ENCODE measurements at places on chromosomes 1 and 21. TPM values are rescaled to one million over a fixed set of nuclear protein-coding genes. Genes with fewer than 3 reads are reported as not detected.
A peak's percentile ranks its signal among the peaks of the same experiment; 100 is the strongest.

CELA2A gene
- total RNA-seq: not detected

KAZN gene
- total RNA-seq: 30.3 TPM

CA14 gene
- total RNA-seq: not detected

GOLT1A gene
- not detected for total RNA-seq

CRABP2 gene
- 1.3 TPM for total RNA-seq

SPRR2G gene
- total RNA-seq: not detected

MAP10 gene
- total RNA-seq: 2.4 TPM

LAMB3 gene
- total RNA-seq: 5.1 TPM

TMEM82 gene
- not detected for total RNA-seq

IL24 gene
- not detected for total RNA-seq

GJA9 gene
- not detected for total RNA-seq

LPAR3 gene
- total RNA-seq: 1.1 TPM

LENEP gene
- not detected for total RNA-seq

DNA sequence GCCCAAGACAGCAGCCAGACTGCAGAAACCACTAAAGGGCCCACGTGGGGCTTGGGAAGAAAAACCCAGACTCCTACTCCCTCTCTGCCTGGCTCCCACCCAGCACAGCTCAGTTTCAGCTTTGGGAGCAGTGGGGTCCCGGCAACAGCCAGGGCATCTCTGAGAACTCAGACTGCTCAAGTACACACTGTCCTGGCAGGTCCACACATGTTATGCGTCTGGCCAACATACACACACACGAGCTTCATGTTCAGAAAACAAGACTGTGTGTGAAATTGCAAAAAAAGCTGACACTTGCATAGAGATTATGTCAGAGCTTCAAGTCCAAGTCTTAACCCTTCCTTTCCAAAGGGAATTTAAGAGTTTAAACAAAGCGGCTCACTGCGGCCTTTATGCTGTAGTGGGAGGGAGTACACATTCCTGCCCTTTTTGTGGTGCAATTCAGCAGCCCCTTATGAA lies 136.6 kb upstream of the CD34 start:
- peak; percentile 80 for DNase-seq

GRCh38 chr21:35737899-35738346 lies 322.4 kb downstream of the SETD4 start:
- no peak for DNase-seq

DNA sequence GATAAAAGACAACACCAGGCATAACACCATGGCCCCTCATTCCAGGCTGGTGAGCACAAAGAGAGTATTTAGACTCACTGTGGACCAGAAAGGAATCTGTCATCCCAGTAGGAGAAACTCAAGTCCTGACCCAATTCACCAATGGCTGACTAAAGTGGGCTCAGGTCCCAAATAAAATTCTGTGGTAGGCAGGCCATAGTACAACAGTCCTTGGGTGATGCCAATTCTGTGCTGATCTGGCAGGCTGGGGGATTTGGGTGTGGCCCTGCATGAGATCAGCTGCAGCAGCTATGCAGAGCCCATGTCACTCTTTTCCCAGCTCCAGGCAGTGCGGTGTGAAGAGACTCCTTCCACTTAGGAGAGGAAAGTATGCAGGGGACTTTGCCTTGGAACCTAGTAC lies 245.1 kb downstream of the LBR start:
- no peak for DNase-seq

GRCh38 chr1:37152491-37152890 lies 118.2 kb upstream of the GRIK3 start:
- no peak for DNase-seq

GRCh38 chr1:217911908-217912307 lies 280.8 kb downstream of the SPATA17 start:
- DNase-seq: no peak

DNA sequence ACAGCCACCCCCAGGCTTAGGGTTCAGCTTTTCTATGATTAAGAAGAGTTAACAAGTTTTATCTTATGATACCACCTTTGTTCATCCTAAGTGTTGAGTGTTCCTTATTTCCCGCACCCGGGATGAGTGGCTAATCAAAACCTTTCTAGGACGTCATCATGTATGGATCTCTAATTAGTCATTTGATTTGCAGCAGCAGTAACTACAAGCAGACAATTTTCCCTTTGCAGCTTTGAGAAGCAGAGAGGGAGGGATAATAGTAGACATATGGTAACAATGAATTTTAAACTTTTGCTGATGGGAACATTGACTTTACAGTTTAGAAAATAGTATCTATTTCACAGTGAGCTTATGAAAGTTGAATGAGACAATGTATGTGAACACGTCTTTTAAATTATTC lies 30.8 kb upstream of the SLC35F3 start:
- no peak for DNase-seq

- no peak for DNase-seq
These were observed 1.1 kb downstream of the POGZ start for GRCh38 chr1:151457911-151458801.

DNA sequence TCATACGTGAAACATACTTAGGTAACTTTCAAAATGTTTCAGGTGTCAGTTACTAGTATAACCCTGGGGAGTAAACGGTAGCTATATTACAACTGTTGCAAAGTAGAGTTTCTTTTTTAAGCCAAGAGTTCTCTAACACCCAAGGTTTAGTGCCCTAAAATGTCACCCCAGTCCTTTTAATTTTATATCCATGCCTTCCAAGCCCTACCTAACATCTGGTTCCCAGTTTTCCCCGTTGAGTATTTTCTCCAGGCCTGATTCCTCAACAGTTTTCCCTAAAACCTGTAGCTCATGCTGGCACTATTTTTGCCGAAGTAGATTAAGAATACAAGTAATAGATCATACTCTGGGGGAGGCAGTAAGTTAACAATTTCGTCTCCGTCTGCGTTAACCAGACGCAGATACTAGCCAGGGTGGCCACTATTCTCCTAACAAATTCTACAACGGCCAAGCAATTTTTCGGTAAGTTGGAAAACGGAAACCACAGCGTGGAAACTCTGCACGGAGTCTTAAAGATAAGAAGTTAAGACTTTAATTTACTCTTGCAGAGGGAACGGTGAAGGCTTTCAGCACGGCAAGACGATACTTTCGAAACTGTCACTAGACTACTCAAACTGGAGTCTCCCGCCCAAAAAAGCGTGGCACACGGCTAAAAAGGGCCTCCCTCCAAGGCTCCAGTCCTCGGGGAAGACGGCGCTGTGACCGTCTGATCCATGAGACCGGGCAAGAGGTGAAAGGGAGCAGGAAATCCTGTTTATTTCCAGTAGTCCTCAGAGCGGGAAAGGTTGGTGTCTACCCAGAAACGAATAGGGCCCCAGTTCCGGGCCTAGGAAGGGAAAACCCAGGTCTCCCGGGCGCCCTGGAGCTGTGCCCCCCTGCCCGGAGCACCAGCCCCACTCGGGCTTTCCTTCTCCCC lies 945 bp downstream of the SRSF4 start:
- DNase-seq: no peak

DNA sequence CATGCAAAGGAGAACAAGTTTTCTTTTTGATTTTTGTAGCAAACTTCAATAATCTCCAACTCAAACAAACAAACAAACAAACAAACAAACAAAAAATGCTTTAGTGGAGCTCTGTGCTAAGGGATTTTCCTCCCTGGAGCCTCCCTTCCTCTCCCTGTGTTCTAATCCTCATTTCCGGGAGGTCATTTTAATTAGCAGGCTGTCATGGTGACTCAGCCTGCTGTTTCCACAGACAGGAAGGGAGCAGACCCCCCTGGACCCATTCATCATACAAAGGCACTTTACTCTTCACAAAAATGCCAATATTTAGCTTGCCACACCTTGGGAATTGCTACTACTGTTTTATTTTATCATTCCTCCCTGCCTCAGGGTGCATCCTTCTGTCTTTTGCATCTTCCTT lies 61.0 kb upstream of the SPATA6 start:
- no peak for DNase-seq

DNA sequence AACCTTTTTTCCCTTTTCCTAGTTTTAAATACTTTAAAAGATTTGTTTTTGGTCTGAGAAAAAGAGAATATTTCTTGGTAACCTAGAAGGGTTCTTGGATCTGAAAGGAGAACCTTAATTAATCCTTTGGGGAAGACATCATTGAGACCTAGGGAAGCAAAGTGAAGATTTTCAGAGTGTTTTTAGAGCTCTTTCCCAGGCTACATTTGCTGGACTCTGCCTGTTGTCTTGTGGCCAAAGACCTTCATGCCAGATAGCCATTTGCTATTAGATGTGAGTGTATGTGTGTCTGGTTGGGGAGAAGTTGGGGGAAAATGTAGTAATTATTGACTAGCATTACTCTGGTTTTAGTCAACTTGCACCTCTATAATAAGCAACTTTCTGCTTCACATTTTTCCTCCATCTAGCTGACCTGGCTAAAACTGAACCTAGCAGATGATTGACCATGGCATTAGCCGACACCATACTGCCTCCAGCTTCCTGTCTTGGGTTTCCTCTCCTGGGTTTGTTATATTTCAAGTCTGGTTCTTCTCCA lies 239.1 kb downstream of the USP25 start:
- no peak for DNase-seq

DNA sequence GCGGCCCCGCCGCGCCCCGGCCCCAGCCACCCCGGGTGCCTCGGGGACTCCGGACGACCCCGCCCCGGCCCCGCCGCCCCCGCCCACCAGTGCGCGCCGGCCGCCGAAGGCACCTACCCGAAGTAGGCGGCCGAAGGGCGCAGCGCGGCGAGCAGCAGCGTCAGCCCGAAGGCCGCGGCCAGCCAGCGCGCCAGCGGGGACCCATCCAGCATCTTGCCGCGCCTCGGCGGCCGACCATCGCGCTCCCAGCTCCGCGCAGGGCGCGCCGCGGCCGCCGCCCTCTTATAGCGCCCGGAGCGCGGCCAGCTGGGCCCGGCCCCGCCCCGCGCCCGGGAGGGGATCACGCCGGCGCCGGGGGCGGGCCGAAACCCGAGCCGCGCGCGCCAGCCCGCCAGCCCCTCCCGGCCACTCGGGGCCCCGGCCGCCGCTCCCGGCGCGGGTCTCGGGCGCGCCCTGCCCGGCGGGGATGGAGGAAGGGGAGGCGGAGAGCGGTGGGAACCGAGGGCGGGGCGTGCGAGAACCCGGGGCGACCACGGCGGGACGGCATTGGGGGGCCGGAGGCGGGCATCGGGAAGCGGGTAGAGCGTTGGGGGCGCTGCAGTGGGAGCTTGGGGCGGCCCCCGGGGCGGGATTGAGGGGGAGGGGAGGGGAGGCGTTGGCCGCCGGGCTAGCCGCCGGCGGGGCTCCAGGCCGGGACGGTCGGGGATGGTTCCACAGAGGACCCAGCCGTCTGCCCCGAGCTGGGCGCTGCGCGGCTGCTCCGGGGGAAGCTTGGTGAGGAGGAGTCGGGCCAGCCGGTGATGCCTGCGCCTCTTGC lies at the start of gene WNT9A:
Gene WNT9A, minus strand, starts transcription at position 257 of the 817 bp plus-strand sequence. Its CDS starts 45 bp downstream, at position 212.
- no peak for DNase-seq

DNA sequence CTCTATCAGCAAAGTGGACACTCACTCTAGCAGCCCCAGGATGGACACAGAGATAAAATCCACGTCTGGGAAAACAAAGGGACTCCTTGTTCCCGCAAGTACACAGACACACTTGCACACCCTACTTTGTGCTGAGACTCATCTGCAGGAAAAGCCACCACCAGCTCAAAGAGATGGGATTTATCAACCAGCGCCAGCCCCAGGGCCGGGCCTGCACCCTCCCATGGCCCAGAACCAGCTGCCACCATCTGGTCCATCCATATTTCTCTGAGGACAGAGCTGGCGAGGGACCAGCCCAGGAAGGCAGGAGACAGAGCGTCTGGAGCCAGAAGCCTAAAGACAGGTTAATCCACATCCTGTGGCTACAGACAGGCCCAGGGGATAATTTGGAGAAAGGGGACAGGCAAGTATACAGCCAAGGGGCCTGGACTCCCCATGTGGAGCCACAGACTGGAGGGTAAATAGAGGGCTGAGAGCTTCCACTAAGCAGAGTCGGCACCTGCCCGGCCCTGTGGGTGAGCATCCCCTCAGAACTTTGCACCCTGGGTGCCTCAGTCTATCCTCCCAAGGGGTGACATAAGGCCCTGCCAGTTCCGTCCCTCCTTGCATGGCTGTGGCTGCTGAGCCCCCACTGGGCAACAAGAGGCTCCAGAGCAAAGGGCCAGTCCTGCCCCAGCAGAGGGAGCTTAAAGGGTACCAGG lies 233.9 kb downstream of the PTPRU start:
- no peak for DNase-seq

- DNase-seq: no peak
These were observed 13.2 kb downstream of the MEGF6 start for GRCh38 chr1:3598051-3598491.

GRCh38 chr1:165551469-165551868 lies 7.7 kb downstream of the LRRC52 start:
- DNase-seq: no peak

GRCh38 chr1:94416901-94417727 lies 1.1 kb upstream of the ABCD3 start:
- no peak for DNase-seq

GRCh38 chr1:211522804-211523203 lies 30.8 kb upstream of the RD3 start:
- DNase-seq: no peak

DNA sequence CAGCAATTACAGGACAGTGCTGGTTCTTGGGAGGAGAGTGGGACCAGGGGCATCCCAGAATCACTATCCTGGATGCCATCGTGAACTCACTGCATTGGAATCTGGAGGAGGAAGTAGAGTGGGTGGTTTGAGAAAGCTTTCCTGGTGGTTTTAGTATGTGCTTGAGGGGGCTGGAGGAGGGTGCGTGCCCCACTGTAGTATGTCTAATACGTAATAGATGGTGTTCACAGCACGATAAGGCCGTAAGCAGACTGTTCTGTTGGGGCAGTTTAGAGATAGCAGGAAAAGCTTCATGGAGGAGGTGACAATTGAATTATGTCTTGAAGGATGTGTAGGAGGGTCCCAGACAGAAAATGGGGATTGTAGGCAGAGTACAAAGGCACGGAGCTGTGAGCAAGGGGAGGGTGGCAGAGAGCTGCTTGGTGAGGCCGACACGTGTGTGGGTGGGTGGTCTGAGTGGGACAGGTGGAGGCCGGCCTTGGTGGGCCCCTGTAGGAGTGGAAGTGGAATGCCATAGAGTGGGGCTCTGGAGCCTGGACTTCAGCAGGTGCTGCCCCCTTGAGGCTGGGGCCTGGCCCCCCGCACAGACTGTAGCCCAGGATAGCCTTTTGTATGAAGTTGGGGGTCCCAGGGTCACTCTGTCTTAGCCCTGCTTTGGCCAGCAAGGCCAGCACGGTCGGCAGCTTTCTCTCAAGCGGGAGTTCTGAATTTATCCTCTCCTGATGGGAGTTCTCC lies 37.0 kb downstream of the IL6R start:
- no peak for DNase-seq

GRCh38 chr21:28220680-28221079 lies 772.0 kb downstream of the LTN1 start:
- no peak for DNase-seq
